Ascending aorta (tissue), 2 donors: ENCODE measurements at places on chromosomes 2 and 18. TPM values are rescaled to one million over a fixed set of nuclear protein-coding genes. Genes with fewer than 3 reads are reported as not detected.

DNA sequence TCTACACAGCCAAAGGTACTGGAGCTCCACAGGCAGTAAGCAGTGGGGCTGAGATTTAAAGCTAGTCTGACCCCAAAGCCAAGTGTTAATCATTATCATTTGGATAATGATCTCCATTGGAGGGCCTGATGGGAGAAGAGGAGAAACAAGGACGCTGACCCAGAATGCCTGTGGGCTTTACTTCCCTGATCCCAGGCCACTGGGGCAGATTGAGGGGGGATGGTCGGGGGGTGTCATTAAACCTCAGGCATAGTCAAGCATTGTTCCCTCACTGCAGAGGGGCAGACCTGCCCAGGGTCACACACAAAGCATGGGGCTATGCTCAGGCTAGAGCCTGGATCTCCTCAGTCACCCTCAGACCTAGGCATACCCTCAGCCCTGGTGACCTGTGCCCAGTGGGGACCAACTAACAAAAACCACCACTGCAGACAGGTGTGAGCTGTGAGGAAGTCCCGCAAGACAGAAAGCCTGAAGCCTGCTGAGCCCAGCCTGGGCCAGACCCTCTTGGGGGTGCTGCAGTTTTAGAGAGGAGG is 53.4 kb downstream of the SDC1 start:
- H3K4me1 ChIP-seq = no peaks in the 10 kb centered on the region
- no peak overlapping the region for H3K27ac ChIP-seq
- no peak overlapping the region for H3K4me3 ChIP-seq
- no peaks in the 10 kb centered on the region for H3K27me3 ChIP-seq
- no peaks in the 10 kb centered on the region for H3K36me3 ChIP-seq

- no peak for DNase-seq
- H3K4me3 ChIP-seq = no peak overlapping the region
Measured at GRCh38 chr2:183348492-183348891, 224.2 kb downstream of the NUP35 start.

GRCh38 chr18:79486356-79487182 is 90.8 kb downstream of the NFATC1 start:
- H3K27me3 ChIP-seq = no peaks in the 10 kb centered on the region
- H3K4me1 ChIP-seq = peaks cover 19% of the 10 kb centered on the region
- peak; percentile 64 for DNase-seq
- H3K4me3 ChIP-seq = no peak overlapping the region

GRCh38 chr2:120912101-120912985 is 176.7 kb downstream of the GLI2 start:
- H3K4me3 ChIP-seq = peak overlapping the region; percentile 18
- peak; percentile 79 for DNase-seq
- H3K27ac ChIP-seq = peak overlapping the region; percentile 84
- H3K4me1 ChIP-seq = peaks cover 23% of the 10 kb centered on the region

DNA sequence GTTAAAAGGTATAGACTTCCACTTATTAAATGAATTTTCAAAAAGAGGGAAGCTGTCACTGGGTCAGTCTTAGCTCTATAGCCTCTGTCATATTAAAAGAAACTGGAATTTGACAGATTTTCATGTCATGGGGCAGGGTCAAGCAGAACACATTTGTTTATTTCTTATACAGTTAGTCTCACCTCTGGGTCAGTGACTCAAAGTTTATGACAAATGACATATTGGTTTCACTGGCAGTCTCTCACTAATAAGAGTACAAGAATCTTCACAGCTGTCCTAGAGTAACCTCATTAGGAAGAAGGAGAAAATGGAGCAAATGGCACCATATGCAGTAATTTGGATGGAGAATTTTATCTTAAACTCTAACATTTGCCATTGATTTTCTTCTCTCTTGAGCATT is 63.2 kb downstream of the MBD2 start:
- DNase-seq = no peak
- H3K27me3 ChIP-seq = no peaks in the 10 kb centered on the region
- peaks cover 41% of the 10 kb centered on the region for H3K36me3 ChIP-seq
- no peaks in the 10 kb centered on the region for H3K4me1 ChIP-seq
- H3K27ac ChIP-seq = no peak overlapping the region
- no peak overlapping the region for H3K4me3 ChIP-seq

- no peaks in the 10 kb centered on the region for H3K36me3 ChIP-seq
- no peak overlapping the region for H3K4me3 ChIP-seq
- H3K27me3 ChIP-seq = no peaks in the 10 kb centered on the region
- no peak overlapping the region for H3K27ac ChIP-seq
- no peaks in the 10 kb centered on the region for H3K4me1 ChIP-seq
- DNase-seq = no peak
Measured at GRCh38 chr2:168635065-168635577, 167.3 kb upstream of the NOSTRIN start.

DNA sequence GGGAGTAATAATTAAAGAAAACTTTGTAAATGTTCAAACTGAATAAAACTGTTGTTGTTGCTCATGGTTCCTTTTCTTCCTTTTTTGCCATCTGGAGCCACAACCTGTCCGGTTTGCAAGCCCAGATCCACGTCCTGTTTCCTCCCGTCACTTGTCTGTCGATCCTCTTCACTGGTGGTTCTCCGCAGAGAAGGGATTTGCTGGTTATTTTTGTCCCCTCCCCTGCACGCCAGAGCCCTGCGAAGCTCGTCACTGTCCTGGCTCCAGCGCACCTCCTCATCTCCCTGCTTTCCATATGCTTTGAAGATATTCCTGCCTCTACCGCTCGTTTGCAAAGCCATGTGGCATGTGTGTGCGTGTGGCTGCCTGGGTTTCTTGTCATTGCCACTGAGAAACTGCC is 461.4 kb downstream of the RNF144A start:
- H3K27ac ChIP-seq = no peak overlapping the region
- DNase-seq = no peak
- no peaks in the 10 kb centered on the region for H3K36me3 ChIP-seq
- H3K27me3 ChIP-seq = no peaks in the 10 kb centered on the region

DNA sequence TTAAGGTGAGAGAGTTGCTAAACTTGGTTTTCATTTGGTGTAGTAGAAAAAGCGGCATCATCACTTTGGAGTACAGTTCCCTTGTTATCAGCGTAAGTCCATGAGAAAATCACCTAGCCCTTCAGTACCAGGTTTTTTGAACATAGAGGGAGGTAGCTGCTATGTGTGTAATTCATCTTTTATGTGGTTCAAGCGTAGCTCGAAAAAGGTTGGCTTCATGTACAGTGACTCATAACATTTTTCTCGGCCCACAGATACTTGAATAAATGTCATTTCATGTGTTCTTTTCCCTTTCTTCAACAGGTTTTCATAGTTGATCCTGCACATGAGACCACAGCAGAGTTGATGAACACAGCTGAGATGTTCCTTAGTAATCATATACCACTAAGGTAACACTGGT is 43.6 kb downstream of the UGGT1 start:
- no peak overlapping the region for H3K4me3 ChIP-seq
- H3K4me1 ChIP-seq = no peaks in the 10 kb centered on the region

- H3K4me3 ChIP-seq = no peak overlapping the region
- no peak for DNase-seq
- no peaks in the 10 kb centered on the region for H3K27me3 ChIP-seq
- H3K27ac ChIP-seq = no peak overlapping the region
Measured at GRCh38 chr2:145750612-145751011, 1230.7 kb upstream of the ZEB2 start.

DNA sequence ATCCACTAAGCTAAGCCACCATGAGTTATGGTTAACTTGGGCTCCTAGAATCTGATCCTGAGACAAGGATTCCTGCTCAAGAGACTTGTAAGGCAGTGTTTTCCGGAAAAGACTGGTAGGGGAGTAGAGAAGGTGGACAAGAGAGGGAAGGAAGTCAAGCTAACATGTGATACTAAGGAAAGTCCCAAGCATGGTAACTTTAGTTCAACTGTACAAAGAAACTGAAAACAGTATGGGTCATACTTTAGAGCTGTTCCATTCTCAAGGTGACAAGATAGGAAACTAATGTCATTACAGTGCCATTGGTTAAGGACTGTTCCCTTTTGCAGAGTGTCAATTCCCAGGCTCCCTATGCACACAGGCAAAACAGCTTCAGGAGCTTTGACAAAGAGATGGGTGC is 5.8 kb downstream of the MYO5B start:
- H3K27me3 ChIP-seq = no peaks in the 10 kb centered on the region
- no peak overlapping the region for H3K4me3 ChIP-seq
- H3K27ac ChIP-seq = no peak overlapping the region
- DNase-seq = no peak

DNA sequence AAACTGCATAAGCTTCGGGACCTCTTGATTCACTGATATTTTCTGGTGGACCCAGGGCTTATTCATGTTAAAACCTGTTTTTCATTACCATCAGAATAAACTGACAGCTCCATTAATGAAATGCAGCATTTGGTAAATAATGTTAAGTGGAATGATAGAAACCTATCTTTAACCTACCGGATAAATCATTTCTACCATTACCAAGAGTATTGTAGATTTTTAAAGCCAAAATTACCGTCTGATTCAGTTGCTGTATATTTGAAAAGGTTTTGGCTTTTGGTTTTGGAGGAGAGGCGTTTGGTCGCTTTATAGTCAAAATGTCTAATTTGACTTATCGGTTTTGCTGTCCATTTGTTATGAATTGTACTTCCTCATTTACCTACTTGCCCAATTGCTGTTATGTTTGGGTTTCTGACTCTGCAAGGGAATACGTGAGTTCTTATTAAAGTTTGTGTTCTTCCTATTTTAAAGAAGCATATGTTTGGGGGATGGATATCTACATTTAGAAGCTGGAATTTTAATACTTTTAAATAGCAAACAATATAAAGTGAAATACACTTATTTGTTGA is 1.0 kb upstream of the CUL3 start:
- DNase-seq = no peak
- H3K4me3 ChIP-seq = peak overlapping the region; percentile 69
- no peaks in the 10 kb centered on the region for H3K27me3 ChIP-seq
- H3K4me1 ChIP-seq = peaks cover 12% of the 10 kb centered on the region
- H3K27ac ChIP-seq = peak overlapping the region; percentile 43

- H3K4me3 ChIP-seq = no peak overlapping the region
- no peak overlapping the region for H3K27ac ChIP-seq
- H3K36me3 ChIP-seq = no peaks in the 10 kb centered on the region
- no peaks in the 10 kb centered on the region for H3K4me1 ChIP-seq
Measured at GRCh38 chr2:30776831-30777635, 30.2 kb downstream of the CAPN13 start.

GRCh38 chr2:42796427-42797248 is 4.3 kb upstream of the HAAO start:
- H3K4me3 ChIP-seq = no peak overlapping the region
- H3K27ac ChIP-seq = peak overlapping the region; percentile 97
- no peaks in the 10 kb centered on the region for H3K36me3 ChIP-seq
- peaks cover 2% of the 10 kb centered on the region for H3K4me1 ChIP-seq
- H3K27me3 ChIP-seq = no peaks in the 10 kb centered on the region

GRCh38 chr2:85133751-85134254 is 611 bp downstream of the TCF7L1 start:
- peaks cover 4% of the 10 kb centered on the region for H3K4me1 ChIP-seq
- H3K36me3 ChIP-seq = no peaks in the 10 kb centered on the region
- H3K27me3 ChIP-seq = no peaks in the 10 kb centered on the region

DNA sequence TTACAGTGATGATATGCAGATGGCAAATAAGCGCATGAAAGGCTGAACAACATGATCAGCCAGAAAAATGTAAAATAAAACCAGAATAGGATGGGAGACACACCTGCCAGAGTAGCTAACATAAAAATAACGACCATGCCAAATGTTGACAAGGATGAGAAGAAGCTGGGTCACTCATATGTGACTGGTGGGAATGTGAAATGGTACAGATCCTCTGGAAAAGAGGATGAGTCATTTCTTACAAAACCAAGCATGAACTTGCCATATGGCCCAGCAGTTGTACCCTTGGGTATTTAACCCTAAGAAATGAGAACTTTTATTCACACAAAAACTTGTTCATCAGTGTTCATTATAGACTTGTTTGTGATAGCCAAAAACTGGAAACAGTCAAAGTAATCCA is 143.8 kb downstream of the SH3BP4 start:
- no peak for DNase-seq
- H3K4me3 ChIP-seq = no peak overlapping the region
- H3K36me3 ChIP-seq = no peaks in the 10 kb centered on the region
- H3K27me3 ChIP-seq = no peaks in the 10 kb centered on the region
- H3K4me1 ChIP-seq = no peaks in the 10 kb centered on the region
- no peak overlapping the region for H3K27ac ChIP-seq

DNA sequence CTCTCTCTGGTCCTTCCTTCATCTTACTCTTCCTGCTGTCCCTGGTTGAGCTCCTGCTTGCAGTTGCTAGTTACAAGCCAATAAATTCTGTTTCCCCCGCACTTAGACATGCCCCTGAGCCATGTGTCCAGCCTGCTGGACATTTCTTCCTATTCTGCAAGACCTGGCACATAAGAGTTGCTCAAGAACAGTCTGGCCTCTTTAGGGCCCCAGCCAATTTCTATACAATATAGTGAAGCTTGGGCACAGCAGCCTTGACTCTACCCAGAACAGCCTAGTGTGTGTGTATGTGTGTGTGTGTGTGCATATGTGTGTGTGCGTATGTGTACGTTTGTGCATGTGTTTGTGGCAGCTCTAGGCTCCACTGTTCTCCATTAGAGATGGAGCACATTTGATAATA is 276.0 kb downstream of the CYRIA start:
- H3K27ac ChIP-seq = no peak overlapping the region
- H3K4me1 ChIP-seq = no peaks in the 10 kb centered on the region
- H3K36me3 ChIP-seq = no peaks in the 10 kb centered on the region
- DNase-seq = no peak

Gene GBX2
- total RNA-seq = not detected

Gene PRADC1
- total RNA-seq = 77.0 TPM

Gene MBP
- 8.1 TPM for total RNA-seq

Gene INSIG2
- total RNA-seq = 64.2 TPM

Gene TMX3
- total RNA-seq = 12.9 TPM

Gene UGT1A4
- total RNA-seq = not detected

Gene ALLC
- not detected for total RNA-seq
